ENCODE measurements at places on chromosomes 11 and 22.

DNA sequence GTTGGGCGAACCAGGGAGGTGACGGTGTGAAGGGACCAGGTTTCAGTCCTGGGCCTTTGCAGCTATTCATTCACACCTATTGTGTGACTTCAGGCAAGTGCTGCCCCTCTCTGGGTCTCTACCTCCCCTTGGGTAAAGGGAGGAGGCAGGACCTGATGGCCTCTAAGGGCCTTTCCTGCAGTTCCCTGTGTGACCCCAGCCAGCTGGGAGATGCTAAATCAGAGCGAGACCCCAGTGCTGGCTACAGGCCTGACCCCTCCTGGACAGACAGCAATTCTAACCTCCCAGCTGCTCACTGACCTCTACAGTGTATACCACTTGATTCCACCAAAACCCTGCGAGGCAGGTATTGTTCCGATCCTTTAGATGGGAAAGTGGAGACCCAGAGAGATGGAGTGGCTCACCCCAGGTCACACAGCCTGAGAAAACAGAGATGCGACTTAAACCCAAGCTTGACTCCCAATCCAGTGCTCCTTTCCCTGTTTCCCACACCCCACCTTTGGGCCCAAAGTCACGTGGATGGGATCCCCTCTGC lies 6.2 kb downstream of the MAFF start:
- no peak overlapping the region for H3K27ac ChIP-seq
- H3K4me3 ChIP-seq, result no peak overlapping the region
- no peak for DNase-seq
- no peaks in the 10 kb centered on the region for H3K36me3 ChIP-seq
- H3K4me1 ChIP-seq, result peaks cover 2% of the 10 kb centered on the region
- peaks cover 8% of the 10 kb centered on the region for H3K27me3 ChIP-seq

- no peak overlapping the region for H3K4me3 ChIP-seq
- H3K4me1 ChIP-seq, result peaks cover 31% of the 10 kb centered on the region
- H3K27me3 ChIP-seq, result peaks cover 13% of the 10 kb centered on the region
- no peak for DNase-seq
Observed at GRCh38 chr11:73198677-73199076, 19.4 kb upstream of the P2RY2 start.

- H3K4me3 ChIP-seq, result no peak overlapping the region
- H3K27ac ChIP-seq, result no peak overlapping the region
- H3K36me3 ChIP-seq, result no peaks in the 10 kb centered on the region
- H3K4me1 ChIP-seq, result peaks cover 1% of the 10 kb centered on the region
- DNase-seq, result no peak
- no peaks in the 10 kb centered on the region for H3K27me3 ChIP-seq
Observed at GRCh38 chr11:102081313-102081712, 28.9 kb upstream of the YAP1 start.

- no peaks in the 10 kb centered on the region for H3K27me3 ChIP-seq
- no peak for DNase-seq
- H3K4me1 ChIP-seq, result no peaks in the 10 kb centered on the region
- peaks cover 12% of the 10 kb centered on the region for H3K36me3 ChIP-seq
- H3K4me3 ChIP-seq, result no peak overlapping the region
- H3K27ac ChIP-seq, result no peak overlapping the region
Observed at GRCh38 chr11:61853698-61854169, 25.6 kb downstream of the FADS2 start.

GRCh38 chr11:81658722-81659121 lies 1074.9 kb downstream of the FAM181B start:
- H3K27ac ChIP-seq, result peak overlapping the region; percentile 53
- no peak overlapping the region for H3K4me3 ChIP-seq
- peaks cover 3% of the 10 kb centered on the region for H3K27me3 ChIP-seq
- no peaks in the 10 kb centered on the region for H3K4me1 ChIP-seq
- peaks cover 2% of the 10 kb centered on the region for H3K36me3 ChIP-seq
- DNase-seq, result no peak

- peak; percentile 67 for DNase-seq
- H3K27ac ChIP-seq, result peak overlapping the region; percentile 99
- H3K27me3 ChIP-seq, result peaks cover 3% of the 10 kb centered on the region
- H3K4me3 ChIP-seq, result peak overlapping the region; percentile 91
Observed at GRCh38 chr22:41021613-41022454, 70.6 kb upstream of the EP300 start.

DNA sequence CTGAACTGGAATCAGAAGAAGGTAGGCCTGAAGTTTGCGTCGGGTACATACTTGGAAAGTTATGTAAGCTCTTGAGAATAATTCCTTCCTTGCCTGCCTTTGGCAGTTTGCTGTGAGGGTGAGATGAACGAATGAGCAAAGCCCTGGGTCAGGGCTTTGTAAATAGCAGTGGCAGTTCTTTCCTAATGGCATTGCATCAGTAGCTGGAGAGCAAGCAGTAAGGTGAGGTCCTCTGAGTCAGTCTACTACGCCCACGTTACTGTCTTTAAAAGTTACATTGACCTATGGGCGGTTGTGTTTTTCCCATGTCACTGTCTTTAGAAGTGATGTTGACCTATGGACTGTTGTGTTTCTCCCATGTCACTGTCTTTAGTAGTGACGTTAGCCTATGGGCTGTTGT lies 179.1 kb upstream of the E2F8 start:
- H3K4me3 ChIP-seq, result no peak overlapping the region
- H3K27ac ChIP-seq, result no peak overlapping the region
- no peak for DNase-seq
- no peaks in the 10 kb centered on the region for H3K36me3 ChIP-seq
- no peaks in the 10 kb centered on the region for H3K4me1 ChIP-seq

GRCh38 chr11:74471037-74471436 lies 3.7 kb upstream of the KCNE3 start:
- H3K36me3 ChIP-seq, result no peaks in the 10 kb centered on the region
- H3K27ac ChIP-seq, result no peak overlapping the region
- H3K27me3 ChIP-seq, result peaks cover 40% of the 10 kb centered on the region
- no peaks in the 10 kb centered on the region for H3K4me1 ChIP-seq

GRCh38 chr22:21703684-21704316 lies 31.8 kb downstream of the YPEL1 start:
- no peak overlapping the region for H3K27ac ChIP-seq
- no peak overlapping the region for H3K4me3 ChIP-seq
- H3K4me1 ChIP-seq, result peaks cover 12% of the 10 kb centered on the region
- no peak for DNase-seq
- H3K36me3 ChIP-seq, result peaks cover 21% of the 10 kb centered on the region
- H3K27me3 ChIP-seq, result no peaks in the 10 kb centered on the region

DNA sequence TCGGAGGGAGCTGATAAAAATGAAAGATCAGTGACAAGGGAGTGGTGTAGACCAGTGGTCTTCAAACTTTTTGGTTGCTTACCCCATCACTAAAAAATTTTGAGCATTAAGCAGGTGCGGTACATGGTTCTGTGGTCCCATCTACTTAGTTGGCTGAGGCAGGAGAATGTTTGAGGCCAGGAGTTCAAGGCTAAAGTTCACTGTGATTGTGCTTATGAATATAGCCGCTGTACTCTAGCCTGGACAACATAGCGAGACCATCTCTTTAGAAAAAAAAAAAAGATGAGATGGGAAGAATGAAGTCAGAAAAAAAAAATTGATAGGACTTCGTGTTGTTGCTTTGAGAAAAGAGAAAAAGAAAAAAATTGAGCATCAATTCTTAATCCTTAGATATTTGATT lies 7.8 kb downstream of the MTMR3 start:
- peaks cover 2% of the 10 kb centered on the region for H3K36me3 ChIP-seq
- no peak for DNase-seq
- H3K27ac ChIP-seq, result no peak overlapping the region
- no peaks in the 10 kb centered on the region for H3K27me3 ChIP-seq
- peaks cover 11% of the 10 kb centered on the region for H3K4me1 ChIP-seq

DNA sequence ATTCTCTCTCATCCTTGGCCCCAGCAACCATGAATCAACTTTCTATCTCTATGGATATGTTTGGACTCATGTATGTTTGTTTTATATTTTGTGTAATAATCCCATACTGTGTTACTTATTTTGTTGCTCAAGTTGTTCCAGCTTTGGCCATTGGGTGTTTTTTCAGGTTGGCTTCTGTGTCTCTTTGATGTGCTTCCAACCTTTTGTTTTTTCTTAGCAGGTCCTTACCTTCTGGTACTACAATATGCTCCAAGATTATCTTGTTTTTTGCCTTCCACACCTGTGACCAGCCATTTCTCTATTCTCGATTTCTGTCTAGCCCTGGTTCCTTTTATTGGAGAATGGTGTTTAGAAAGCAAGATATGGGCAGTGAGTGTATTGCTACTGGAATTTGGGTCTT lies 14.2 kb downstream of the GVQW3 start:
- H3K36me3 ChIP-seq, result no peaks in the 10 kb centered on the region
- H3K4me3 ChIP-seq, result no peak overlapping the region
- peaks cover 4% of the 10 kb centered on the region for H3K4me1 ChIP-seq
- DNase-seq, result no peak

DNA sequence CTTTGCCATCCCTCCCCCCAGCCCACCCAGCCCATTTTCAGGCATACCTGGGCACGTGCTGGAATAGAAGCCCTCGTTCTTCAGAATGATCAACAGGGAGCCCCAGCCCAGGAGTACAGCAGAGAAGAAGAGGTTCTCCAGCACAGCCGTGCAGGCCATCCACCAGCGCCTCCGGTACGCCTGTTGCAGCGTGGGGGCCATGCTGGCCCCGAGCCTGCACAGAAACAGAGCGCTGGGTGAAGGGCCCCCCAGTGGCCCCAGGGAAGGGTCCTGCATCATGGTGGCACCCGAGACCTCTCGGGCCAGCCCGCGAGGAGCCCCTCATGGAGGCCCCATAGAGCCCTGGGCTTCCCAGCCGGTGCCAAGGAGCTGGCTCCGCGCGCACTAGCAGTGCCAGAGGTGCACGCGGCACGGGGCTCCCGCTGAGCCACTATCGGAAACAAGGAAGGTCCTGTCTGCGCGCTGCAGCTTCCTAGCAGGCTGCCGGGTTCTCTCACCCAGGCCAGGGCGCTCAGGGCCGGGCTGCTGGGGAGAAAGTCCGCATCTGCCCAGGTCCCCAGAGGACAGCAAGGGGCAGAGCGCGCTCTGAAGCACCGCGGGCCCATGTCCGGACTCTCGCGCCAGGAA lies 1.5 kb downstream of the SLC43A1 start:
- H3K36me3 ChIP-seq, result peaks cover 1% of the 10 kb centered on the region
- peak; percentile 32 for DNase-seq
- H3K4me3 ChIP-seq, result peak overlapping the region; percentile 93
- peaks cover 8% of the 10 kb centered on the region for H3K4me1 ChIP-seq
- peaks cover 16% of the 10 kb centered on the region for H3K27me3 ChIP-seq

DNA sequence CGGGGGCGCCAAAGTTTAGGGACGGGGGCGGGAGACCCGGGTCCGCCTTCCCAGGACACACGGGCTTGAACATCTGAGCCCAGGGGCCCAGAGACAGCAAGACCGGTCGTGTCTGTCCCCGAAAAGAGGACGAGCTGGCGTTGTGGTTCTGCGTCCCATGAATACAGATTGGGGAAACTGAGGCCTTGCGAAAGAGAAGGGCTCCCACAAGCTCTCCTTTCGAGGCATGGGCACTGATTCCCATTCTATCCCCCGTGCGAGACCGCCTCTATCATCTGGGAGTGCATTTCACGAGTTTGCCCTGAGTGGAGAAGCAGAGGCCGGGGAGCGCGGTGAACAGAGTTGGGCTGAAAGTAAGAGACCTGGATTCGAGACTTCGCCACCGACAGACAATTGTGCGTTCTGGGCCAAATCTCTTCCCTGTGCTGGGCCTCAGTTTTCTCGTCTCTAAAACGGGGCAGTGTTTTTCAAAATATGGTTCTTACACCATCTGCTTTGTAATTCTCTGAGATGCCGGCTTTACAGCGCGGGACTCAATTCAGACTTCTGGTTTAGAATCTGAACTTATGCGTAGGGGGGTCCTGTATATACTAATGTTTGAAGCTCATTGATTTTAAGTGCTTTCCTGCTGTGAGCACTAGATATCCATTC lies 471 bp downstream of the RNF185 start:
- peaks cover 5% of the 10 kb centered on the region for H3K36me3 ChIP-seq
- H3K4me3 ChIP-seq, result peak overlapping the region; percentile 98
- peaks cover 33% of the 10 kb centered on the region for H3K27me3 ChIP-seq
- H3K27ac ChIP-seq, result peak overlapping the region; percentile 99
- no peak for DNase-seq

- no peaks in the 10 kb centered on the region for H3K4me1 ChIP-seq
- peaks cover 12% of the 10 kb centered on the region for H3K36me3 ChIP-seq
Observed at GRCh38 chr11:108160970-108161566, 39.7 kb downstream of the ACAT1 start.

DNA sequence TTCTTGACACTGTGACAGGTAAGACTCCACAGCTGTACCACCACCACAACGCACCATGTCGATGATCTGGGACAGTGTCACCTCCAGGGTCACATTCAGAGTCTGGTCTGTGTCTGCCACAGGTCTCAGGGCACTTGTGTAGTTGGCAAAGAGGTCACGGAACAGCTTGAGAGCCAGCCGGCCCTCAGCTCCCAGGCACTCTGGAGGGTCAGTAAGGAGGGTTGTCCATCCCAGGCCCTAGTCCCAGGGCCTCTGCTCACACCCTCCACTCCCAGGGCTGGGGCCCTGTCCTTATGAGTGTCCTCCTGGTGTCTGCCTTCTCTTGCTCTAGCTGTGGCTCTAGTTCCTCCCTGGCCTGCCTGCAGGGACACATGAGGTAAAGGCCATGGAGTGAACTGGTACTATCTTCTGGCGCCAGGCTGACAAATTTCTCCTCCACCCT lies 1.4 kb downstream of the CHRNA10 start:
- H3K36me3 ChIP-seq, result peaks cover 25% of the 10 kb centered on the region
- no peak for DNase-seq
- no peak overlapping the region for H3K27ac ChIP-seq
- H3K27me3 ChIP-seq, result no peaks in the 10 kb centered on the region
- H3K4me1 ChIP-seq, result peaks cover 1% of the 10 kb centered on the region

GRCh38 chr11:9092853-9093778 lies 1.7 kb upstream of the SCUBE2 start:
- peaks cover 63% of the 10 kb centered on the region for H3K27me3 ChIP-seq
- H3K4me1 ChIP-seq, result peaks cover 5% of the 10 kb centered on the region
- no peak for DNase-seq
- peak overlapping the region; percentile 58 for H3K4me3 ChIP-seq

DNA sequence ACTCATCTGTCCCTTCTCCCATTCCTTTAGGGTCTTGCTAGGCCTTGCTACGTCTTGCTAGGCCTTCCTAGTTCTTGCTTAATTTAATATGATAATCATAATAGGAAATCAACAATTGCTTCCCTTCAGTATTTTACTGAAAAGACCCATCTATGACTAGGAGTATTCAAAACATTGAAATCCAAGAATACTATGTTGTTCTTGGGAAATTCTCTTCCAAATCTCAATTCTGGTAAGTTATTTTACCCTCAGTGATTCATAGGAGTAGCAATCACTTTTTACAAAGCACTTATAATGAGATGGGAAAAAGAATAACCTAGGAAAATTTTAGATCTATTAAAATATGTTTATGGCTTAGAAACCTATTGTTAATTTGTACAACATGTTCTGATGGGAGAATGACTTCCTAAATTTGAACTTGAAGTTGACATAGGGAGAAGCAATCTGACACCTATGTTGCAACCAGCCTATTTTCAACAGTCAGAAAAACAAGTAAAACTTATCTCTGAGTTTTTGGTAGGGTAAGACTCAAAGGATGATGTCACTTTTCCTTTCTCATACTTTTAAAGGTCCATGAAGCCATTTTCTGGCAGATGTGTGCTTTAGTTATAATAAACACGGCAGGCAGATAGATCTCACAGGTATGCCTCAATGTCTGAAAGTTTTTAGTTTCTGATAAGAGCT lies 29.5 kb upstream of the HIPK3 start:
- H3K27ac ChIP-seq, result no peak overlapping the region
- no peaks in the 10 kb centered on the region for H3K4me1 ChIP-seq
- no peaks in the 10 kb centered on the region for H3K36me3 ChIP-seq

GRCh38 chr11:122103321-122103720 lies 12.7 kb downstream of the BLID start:
- DNase-seq, result no peak
- H3K4me1 ChIP-seq, result peaks cover 14% of the 10 kb centered on the region
- H3K27me3 ChIP-seq, result peaks cover 42% of the 10 kb centered on the region

Measured in progenitor cell of endocrine pancreas (in vitro differentiated cells).